Stimulated activated CD4-positive, alpha-beta T cell treated with anti-CD3 and anti-CD28 coated beads, Interleukin-15, amount 100 ng/mL, for 1 hour (primary cell): ENCODE measurements at places on chromosomes 2 and 18.

DNA sequence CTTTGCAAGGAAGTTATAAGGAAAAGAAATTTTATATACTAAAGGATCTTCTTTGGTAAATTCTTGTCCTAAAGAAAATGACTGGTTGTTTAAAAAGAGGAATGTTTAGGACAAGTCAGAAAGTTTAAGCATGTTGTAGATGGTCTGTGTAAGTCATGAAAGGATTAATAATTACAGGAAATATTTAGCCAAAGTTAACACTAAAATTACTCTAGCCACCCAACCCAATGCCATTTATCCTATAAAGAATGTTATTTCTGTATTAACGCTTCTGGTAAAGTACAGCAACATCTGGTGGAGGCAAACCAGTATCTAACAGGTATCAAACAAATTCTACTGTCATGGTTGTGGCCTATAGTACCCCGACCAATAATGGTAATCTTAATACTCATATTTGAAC, 546.9 kb upstream of the PKDCC start:
- DNase-seq = no peak

DNA sequence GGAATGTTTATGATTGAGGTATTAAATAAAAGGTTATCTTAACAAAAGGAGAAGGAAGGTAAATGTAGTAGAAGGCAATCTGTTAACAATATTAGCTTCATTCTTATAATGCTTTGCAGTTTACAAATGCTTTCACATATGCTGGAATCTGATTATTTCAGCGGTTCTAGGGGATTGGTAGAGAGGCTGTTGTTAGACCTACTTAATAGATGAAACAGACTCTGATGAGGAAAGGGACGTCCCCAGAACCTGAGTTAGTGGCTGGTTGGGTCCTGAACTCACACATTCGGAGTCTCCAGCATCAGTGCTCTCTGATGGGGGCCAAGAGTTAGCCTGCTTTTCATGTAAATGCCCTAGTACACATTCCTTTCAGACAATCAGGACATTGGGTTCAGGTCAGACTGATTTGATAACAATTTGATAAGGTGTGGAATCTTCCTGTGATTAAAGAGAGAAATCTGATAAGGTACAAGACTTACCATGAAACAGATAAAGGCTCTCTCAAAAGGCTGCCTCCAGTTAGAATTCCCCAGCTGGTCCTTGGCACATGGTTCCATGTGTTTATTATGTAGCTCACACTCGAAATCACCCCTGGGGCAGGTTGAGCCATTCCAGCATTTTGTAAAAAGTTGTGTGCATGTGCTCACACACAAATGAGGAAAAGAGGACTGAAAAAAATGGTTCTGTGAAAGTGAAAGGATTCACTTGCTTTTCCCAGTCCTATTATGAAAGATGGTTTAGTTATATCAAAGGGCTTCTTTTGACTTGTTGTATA, 103.1 kb downstream of the GPD2 start:
- DNase-seq = no peak

DNA sequence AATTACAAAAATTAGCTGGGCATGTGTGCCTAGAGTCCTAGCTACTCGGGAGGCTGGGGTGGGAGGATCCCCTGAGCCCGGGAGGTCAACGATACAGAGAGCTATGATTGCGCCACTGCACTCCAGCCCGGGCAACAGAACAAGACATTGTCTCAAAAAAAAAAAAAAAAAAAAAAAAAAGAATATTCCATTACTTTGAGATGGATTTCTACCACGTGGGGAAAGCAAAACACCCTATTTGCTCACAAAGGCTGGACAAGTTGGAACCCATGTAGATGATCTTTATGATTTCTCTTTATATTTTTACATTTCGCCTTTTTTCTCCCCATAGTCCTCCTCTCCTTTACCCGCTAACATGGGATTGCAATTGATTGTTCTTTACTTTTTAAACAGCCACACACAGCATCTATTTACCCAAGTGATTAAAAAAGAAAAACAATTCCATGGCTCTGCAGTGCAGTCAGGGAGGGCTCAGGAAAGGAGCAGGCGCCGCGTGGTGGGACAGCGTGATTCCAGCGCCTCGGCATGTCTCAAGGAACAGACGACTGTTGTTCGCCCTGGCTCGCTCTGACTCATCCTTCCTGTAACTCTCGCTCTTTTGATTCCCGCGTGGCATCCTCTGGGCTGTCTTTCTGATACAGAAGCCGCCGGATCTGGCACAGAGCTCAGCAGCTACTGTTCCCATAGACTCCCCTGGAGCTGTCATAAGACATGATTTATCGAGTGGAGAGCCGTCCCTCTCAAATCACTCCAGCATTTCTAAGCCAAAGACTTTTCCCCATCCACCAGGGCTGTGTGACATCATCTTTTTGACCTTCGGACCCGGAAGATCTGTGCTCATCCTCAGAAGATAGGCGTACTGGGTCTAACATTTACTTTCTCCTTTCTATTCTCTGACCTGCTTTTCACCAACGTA, 230.4 kb upstream of the AGAP1 start:
- no peak for DNase-seq

DNA sequence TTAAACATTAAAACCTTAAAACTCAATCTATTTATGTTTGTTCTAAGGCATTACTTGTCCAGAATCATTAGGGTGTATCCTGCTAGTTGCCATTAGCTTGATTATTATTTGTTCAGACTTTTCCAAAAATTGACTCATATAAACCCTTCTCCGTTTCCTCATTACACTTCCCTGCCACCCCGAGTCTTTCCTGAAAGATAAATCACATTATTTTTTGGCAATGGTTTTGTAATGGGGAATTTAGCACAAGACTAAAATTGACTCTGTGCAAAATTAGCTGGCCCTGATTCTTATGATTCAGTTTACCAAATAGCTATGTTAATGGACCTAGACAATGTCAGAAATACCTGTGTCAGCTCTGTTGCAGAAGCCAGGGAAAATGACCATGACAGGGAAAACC, 112.2 kb upstream of the NT5C1B start:
- DNase-seq = no peak

DNA sequence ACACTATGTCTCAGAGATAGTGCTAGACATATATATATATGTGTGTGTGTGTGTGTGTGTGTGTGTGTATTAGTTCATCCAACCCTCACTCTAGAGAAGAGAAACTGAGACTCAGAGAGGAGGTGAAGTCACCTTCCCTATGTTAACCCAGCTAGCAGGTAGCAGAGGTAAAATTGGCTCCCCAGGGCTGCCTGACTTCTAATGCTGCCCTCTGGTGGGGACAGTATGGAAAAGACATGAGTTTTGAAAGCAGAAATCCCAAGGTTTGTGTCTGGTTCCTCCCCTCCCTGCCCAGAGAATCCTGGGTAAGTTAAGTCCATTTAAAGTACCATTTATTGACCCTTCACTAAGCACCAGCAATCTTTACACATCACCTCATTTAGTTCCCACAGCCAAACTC, 137.7 kb downstream of the THNSL2 start:
- no peak for DNase-seq

DNA sequence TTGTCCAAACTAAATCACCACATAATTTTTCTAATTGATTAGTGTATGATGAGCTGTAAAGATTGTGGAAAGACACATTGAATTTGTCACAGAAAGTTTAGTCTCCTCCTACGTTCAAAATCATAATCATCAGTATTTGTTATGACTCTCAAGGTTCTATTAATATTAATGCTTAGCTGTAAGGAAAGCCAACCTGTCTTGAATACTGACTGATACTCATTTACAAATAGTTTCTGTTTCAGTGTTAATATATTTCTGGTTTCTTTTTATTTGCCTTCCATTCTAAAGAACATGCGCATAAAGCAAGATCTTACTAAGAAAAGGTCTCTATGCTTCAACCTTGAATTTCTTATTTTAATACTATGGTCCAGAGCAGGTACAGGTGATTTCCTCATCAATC, 55.1 kb downstream of the CPS1 start:
- DNase-seq = no peak

DNA sequence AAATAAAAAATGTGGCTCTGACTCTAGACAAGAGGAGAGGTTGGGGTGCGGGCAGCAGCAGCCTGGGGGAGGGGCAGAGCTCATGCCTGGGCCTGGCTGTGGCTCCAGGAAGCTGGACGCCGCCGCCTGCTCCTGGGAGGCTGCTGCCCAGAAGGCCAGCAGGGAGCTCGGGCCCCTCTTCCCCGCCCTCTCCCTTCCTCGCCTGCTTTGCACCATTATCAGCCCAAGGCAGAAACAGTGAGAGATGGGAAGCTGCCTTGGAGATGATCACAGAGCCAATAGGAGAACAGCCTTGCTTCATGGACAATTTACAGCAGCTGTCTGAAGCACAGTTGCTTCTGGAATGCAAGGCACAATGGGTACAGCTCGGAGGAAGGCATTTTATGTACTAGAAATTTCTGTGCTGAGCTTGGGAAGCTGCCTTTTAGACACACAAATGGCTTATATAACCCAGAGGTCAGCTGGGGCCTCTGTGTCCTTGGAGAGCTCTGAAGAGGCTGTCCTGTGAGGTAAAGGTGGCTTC, 55.3 kb upstream of the AFF3 start:
- no peak for DNase-seq

- DNase-seq = peak; percentile 45
Measured at GRCh38 chr2:241858206-241859016, at the start of gene PDCD1. Gene PDCD1, minus strand, starts transcription at chr2:241858894. Its CDS starts 56 bp downstream, at chr2:241858838.

- no peak for DNase-seq
Measured at GRCh38 chr2:27831279-27832050, 58.7 kb downstream of the RBKS start.

- DNase-seq = no peak
Measured at GRCh38 chr2:10620481-10620880, 69.3 kb downstream of the NOL10 start.

- DNase-seq = no peak
Measured at GRCh38 chr2:221458578-221458977, 113.5 kb downstream of the EPHA4 start.

- DNase-seq = no peak
Measured at GRCh38 chr2:86189782-86190416, 5.4 kb downstream of the IMMT start.

DNA sequence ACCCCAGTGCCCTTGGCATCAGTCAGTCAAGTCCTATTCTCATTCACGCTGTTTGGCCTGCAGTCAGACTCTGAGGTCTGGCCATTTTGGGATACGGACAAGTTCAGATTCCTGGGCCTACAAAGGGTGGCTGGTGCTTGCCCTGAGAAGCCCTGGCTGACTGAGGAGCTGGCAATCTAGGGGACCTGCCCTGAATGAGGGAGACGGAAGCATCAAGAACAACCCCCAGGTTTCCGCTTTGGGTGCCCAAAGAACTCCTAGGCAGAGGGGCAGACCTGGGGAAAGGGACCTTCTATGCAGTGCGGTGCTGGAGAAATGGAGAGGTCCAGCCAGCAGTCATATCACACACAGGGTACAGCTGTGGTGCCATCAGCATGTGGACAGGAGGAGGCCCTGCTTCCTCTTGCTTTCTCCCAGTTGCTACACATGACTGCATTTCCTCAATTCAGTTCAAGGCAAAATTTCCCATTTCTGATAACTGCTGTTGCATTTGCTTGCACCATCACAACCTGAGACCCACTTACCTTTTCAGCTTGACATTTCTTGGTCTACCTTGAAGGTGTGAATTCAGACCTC, 70.9 kb upstream of the LGALSL start:
- DNase-seq = no peak

DNA sequence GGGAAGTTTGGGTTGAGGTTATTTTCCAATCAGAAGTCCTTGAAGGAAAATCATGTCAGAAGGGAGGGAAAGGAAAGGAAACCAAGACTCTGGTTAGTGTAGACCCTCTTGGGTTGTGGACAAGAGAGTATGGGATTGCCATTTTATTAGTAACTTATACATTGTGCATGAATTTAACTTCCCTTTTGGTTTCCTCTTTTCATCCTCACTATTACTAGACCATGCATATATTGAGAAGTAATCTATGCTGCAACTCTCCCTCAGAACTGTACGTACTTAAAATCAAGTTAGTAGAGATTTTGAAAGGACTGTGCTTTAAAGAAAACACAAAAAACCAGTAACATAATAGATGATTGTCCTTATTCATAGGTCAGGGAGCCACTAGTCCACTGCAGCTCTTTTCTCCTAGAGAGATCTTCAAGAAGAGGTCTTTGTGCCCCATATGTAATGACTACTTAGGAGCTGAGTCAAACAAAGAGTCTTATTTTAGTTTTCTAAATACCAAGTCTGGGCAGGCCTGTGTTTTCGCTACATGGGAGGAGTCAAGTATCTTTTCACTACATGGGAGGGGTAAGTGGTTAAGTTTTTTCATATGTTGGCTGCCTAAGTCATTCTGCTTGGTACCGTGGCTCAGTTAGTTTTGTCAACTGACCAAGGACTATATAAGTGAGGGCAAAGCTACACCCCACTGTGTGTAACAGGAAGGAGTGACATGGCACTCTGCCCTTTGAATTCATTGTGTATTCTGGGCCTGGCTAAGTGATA, 25.2 kb upstream of the FAM117B start:
- no peak for DNase-seq

GRCh38 chr18:50458796-50459195, 84.0 kb downstream of the SKA1 start:
- DNase-seq = no peak
